ENCODE measurements at places on chromosomes 11 and 22.

GRCh38 chr11:30451626-30452025 lies 128.7 kb downstream of the ARL14EP start:
- no peak for DNase-seq

GRCh38 chr11:67996622-67997474 lies 7.0 kb downstream of the UNC93B1 start:
- peak; percentile 91 for DNase-seq

DNA sequence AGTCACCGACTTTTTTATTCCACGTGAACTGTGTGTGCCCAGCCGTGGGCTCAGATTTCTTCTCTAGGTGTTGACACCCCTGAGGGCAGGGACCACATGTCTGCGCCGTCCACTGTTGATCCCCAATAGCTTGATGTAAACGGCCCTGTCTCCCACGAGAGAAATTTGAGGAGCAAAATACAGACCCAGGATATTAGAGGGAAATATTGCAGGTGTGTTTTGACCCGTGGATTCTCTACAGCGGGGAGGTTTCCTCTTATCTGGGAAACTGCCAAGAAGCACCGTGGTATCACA lies 437.5 kb downstream of the TBC1D22A start:
- DNase-seq: no peak

DNA sequence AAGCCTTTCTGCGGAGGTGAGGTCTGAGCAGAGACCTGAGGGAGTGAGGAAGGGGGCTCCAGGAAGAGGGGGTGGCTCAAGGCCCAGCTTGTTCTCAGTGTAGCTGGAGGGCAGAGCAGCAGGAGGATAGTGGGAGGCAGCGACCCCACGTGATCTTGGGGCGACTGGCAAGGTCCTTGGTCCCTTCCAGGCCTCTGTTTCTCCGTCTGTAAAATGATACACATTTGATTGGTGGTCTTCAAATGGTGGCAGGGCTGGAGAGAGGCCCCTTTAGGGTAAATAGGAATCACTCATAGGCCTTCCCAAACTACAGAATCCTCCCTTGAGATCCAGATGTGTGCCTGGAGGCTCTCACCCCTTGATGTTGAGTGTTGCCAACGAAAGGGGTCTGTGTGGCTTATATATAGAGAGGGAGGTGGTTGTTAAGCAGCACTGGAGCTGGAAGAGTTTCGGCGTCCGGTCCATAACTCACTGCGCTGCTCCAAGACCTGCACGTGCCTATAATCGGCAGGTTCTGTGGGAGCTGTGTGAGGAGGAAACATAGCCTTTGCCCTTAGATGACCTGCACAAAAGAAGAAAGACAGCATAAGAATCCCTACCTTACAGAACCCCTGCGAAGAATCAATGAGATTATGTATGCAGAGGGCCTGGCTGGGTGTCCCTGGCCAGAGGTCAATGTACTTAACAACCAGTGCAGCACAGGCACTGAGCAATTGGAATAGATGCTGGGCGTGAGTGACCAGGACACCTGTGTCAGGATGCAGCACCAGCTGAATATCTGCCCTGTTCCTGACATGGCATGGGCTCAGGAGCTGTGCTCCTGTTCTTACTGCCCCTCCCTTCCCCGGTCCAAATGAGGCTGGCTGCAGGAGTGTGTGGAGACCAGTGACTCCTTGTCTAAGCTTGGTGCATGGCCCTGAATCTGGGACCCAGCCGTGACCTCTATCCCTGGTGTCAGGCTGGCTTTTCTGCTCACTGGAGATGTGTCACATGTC lies 28.7 kb downstream of the OTOG start:
- no peak for DNase-seq

GRCh38 chr11:123055191-123055901 lies 6.6 kb downstream of the HSPA8 start:
- DNase-seq: no peak

GRCh38 chr11:18650859-18651557 lies 16.9 kb upstream of the SPTY2D1 start:
- DNase-seq: peak; percentile 67

DNA sequence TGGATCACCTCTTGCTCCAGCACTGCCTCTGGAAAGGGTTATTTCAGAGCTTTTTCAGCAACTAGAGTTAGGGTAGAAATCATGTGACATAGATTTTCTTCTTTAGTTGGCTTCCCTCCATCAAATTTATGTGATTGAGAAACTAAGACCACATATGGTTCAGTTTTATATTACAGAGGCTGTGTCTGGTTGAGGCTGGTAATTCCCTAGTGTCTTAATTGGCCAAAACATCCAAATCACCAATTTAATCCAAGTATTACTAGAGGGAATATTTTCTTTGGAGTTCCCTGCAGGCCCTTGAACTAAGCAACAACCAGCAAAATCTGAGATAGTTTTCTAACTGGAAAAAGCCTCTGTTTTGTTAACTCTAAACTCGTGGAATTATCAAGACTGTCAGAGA lies 136.3 kb downstream of the ARHGAP42 start:
- DNase-seq: no peak

DNA sequence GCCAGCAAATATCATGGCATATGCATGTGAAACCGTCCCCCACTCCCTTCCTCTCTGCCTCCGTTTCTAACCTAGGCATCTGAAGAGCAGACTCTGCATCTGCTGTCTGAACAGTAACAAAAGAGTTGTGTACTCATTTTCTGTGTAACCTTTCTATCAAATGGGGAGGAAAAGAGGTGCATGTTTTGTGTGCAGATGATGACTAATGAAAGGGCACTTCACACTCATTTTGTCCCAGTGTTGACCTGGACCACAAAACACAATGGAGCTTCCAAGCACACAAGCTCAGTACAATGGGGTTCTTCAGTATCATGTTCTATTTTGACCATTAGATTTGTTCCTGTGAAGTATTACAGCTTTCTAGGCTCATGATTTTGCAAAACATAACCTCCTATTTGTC lies 13.0 kb downstream of the JHY start:
- no peak for DNase-seq

- DNase-seq: no peak
These were observed 549.3 kb upstream of the CADM1 start for GRCh38 chr11:116053548-116053919.

DNA sequence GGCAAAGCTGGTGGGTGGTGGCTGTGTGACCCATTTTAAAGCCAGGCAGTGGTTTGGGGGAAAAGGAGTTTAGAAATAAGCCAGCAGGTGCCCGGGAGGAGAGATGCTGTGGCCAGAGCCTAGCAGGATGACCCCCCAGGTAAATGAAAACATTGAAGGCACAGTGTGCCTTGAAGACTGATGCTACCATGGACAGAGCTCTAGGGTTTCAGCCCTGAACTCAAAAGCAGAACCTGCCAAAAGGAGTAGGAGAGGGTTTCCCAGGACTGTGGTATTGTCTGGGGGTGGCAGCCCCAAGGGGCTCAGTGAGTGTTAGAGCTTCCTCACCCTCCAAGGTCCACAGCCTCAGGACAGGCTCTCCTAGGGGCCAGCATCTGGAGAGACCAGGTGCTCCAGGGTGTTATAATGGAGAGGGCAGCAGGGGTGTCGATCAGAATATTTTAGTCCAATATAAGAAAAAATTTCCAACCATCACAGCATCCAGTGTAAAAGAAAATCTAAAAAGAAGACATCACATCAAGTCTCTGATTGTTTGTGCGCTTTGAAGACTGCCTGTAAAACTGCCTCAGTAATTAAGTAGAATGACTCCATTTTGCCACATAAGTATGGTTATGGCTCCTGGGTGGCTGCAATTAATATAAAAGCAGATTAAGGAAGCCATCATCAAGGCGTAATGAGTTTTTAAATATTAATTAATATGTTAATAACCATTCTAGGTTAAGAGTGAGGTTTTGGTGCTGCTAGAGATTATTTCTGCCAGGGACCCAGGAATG lies 88.6 kb upstream of the LMO1 start:
- peak; percentile 14 for DNase-seq

DNA sequence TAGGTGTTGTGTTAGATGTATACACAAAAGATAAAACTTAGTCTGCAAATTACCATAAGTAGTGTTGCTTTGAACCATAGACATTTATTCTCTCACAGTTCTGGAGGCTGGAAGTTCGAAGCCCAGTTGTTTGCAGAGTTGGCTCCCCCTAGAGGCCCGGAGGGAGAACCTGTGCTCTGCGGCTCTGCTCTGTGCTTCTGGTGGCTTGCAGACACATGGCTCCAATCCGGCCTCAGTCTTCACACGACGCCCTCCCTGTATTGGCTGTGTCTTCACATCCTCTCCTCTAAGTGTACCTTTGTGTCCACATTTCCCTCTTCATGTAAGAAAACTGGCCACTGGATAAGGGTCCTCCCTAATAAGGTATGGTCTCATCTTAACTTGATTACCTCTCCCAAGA lies 128.4 kb downstream of the OPCML start:
- peak; percentile 5 for DNase-seq

DNA sequence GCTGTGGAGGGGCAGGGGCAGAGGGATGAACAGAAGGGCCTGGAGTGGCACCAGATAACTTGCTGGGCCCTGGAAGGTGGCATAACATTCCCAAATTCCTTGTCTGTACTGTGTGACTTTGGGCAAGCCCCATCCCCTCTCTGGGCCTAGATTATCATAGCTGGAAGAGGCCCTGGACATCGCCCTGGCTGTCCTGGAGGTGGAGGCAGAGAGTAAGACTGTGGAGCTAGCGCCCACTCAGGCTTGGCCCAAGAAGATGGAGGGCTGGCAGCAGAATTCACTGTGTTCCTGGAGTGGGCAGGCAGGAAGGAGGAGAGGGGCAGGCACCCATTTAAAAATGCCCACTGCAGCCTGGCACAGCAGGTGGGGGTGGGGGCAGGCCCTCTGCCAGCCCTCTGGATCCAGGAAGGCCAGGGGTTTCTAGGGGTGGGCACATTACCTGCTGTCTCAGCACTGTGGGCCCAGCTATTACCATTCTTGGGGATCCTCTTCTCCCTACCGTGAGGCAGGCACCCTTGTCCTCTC lies 22.6 kb downstream of the ARHGEF17 start:
- DNase-seq: peak; percentile 26

DNA sequence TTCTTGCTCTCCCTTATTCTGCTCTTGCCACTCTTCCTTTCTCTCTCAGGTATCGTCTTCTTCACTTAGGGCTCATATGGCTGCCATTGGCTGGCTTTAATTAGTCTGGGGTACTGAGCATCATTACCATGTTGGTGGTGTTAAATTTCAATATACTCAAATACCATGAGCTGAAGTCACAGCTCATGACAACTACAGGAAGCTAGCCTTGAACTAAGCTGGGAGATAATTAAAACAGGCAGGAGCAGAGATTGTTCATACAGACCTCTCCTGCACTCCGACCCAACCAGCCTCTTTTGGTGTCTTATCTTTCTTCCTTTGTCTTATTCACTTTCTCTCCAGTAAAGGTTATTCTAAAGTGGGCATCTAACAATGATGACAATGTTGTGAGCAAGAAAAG lies 130.9 kb upstream of the BLID start:
- DNase-seq: no peak

- no peak for DNase-seq
These were observed 45.3 kb upstream of the CD5 start for GRCh38 chr11:61056981-61057380.

- DNase-seq: no peak
These were observed 17.1 kb downstream of the PSMD13 start for GRCh38 chr11:253886-254270.

- peak; percentile 24 for DNase-seq
These were observed 87.2 kb downstream of the FAT3 start for GRCh38 chr11:92311616-92312449.
